GF-D8 (cell line): ENCODE measurements at places on chromosomes 2 and 18.

DNA sequence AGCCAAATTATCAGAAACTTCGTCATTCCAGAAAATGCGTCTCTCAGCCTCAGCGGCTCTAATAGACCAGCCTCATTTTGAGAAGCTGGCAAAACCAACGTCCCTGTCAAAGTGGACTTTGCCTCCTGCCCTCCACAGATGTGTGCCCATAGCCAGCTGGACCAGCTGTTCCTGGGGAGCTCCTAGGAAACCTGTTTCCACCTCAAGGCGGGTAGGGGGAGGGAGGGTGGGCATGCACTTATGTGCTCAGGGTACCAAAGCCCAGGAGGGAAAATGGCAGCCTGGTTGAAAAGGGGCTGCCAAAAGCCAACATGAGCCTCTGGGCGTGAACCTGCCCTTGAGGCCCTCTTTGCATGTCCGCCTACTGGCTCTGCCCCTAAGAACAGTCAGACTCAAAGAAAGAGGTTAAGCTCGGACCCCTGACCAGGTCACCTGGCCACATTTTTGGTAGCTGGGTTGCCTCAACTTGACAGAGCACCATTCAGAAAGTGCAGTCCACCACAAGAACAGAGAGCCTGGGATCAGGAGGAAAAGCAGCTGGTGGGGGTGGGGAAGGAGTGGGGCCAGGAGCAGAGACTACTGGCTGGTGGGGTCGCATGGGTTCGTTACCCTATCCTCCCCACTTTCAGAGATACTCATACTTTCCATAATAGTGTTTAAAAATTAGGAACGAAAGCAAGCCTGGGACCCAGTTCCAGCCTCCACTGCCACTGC, 3.5 kb downstream of the PER2 start:
- no peak for DNase-seq

DNA sequence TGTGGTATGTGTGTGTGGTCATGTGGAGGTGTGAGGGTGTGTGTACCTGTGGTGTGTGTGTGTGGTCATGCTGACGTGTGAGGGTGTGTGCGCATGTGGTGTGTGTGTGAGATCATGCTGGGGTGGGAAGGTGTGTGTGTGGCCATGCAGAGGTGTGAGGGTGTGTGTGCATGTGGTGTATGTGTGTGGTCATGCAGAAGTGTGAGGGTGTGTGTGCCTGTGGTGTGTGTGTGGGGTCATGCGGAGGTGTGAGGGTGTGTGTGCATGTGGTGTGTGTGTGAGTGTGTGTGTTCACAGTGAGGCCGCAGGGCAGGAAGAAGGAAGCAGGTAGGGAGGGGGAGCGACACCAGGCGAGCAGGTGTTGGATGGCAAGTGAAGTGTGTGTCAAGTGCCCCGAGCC, 259.0 kb downstream of the LOXHD1 start:
- no peak for DNase-seq

DNA sequence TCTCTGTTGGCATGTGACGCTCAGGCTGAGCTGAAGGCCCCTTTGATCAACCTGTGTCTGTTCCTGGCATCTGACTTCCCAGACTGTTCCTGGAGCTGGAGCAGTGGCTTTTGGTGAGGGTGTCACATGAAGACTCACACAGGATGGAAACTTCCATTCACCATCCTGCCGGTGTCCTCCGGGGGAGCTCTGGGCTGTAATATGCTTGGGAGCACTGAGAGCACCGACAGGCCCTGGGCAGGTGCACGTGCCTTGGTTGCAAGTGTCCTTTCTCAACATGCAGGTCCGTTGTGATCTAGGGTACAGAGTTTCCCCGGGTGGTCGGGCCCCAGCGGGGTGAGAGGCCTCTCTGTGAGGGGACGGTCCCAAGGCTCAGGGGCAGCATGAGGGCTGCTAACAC, 24.8 kb upstream of the GBX2 start:
- DNase-seq = no peak

DNA sequence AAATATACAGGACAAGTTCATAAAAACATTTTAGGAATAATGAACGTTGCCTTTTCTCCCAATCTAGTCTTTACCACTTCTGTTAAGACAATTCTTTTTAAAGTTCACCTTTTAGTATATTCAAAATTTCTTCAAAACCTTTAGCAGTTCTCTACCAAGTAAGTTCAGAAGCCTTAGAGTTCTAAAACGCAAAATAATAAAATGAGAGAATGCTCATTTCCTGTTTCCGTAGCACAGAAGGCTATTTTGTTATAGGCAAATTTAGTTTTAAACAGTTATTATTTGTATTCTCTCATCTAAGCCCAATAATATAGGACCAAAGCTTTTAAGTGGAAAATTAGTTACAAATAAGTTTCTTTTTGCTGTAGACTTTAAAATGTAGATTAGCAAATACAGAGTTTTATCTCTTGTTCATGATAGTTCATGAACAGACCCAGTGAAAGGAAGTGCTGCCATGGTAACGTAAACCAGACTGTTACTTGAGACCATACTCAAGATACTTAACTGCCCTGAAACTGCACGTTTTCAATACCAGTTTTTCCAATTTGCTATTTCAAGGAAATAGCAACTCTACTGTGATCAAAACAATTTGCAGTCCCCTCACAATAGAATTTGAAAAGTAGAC, 173.1 kb upstream of the STON1 start:
- DNase-seq = peak; percentile 69

- DNase-seq = no peak
Observed at GRCh38 chr2:168060986-168061750, 186.2 kb downstream of the STK39 start.

DNA sequence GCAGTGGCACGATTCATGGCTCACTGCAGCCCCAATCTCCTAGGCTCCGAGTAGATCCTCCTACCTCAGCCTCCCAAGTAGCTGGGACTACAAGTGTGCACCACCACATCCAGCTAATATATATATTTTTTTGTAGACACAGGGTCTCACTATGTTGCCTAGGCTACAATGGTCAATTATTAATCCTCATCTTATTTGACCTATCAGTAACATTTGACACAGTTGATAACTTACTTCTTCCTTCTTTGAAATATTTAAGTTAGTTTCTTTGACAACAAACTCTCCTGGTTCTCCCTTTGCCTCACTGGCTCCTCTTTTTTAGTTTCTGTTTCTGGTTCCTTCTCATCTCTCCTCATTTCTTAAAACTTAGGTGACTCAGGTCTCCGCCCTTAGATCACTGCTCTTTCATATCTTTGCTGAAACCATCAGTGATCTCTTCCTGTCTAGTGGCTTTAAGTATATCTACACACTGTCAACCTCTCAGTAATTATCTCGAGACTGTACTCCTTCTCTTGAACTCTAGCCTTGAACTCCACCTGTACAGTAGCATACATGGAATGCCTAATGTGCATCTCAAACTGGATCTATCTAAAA, 11.5 kb downstream of the PGAP1 start:
- DNase-seq = no peak

DNA sequence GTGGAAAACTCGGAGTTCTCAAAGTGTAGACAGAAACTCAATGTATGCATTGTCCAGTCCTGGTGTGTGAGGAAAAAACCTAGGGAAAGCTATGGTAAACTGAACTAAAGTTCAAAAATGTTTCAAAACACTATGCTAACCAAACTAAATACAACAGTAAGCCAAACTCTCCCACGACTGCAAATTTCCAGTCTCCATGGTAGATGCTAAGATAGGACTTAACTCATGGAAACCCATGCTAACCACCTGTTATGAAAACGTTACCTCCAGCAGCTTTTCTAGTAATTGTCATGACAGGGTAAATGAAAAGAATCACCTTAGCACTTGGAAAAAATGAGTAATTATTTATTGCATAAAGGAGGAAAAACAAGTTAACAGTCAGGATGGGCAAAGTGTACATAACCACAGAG, 135.7 kb upstream of the EPC2 start:
- DNase-seq = no peak

GRCh38 chr2:216911008-216911407, 51.1 kb upstream of the TNP1 start:
- no peak for DNase-seq

DNA sequence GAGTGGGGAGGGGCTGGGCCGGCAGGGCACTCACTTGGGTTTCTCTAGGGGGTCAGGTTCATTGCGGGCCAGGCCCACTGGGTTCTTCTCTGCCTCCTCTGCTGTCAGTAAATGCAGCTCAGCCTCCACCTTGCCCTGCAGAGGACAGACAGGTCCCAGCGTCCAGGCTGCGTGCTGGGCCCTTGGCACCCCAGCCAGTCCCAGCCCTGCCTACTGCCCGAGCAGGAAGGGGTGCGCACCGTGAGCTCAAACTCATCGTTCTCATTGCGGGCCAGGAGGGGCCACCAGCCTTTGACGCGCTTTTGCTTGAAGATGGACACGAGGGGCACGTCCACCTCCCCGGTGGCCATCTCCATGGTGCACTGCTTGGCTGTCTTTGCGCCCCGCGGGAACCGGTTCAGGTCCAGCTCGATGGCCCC, 17.3 kb downstream of the OTOF start:
- no peak for DNase-seq

DNA sequence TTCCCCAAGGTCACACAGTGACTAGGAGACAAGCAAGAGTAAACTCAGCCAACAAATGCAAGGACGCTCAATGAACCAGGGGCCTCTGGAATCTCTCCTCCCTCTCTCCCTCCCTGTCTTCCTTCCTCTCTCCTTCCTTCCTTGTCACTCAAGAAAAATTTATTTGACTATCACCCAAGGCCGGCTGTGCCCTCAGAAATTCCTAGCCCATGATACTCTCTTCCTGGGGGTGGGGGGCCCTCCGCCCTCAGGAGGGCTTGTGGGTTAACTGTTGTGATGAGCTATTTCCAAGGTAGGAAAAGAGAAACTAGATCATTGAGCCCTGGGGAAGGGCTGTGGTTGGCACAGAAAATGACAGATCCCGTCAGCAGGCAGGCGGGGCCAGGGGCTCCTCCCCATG, 21.7 kb downstream of the INHBB start:
- no peak for DNase-seq

GRCh38 chr2:25654801-25655200, 18.6 kb downstream of the DTNB start:
- DNase-seq = no peak

- DNase-seq = no peak
Observed at GRCh38 chr18:36650906-36651305, 177.9 kb downstream of the TPGS2 start.

DNA sequence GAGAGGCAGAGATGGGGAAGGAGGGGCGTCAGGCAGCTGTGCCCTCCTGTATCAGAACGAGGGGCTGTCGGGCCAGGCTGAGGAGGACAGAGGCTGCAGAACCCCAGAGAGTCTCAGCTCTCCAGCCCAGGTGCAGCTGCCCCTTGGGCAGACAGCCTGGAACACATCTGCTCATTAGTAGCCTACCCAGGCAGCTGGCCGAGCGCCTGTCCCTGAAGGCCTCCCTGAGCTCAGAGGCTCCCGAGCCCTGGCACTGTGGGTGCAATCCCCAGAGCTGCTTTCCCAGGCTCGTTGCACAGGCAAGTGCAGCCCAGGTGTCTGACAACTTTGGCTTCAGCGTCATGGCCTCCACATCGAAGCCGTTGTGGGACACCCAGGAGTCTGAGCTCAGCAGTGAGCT, 13.1 kb upstream of the TMEM185B start:
- DNase-seq = no peak

GRCh38 chr2:18422432-18423165, 137.9 kb downstream of the RDH14 start:
- no peak for DNase-seq

- no peak for DNase-seq
Observed at GRCh38 chr2:626491-627339, 50.5 kb downstream of the TMEM18 start.

DNA sequence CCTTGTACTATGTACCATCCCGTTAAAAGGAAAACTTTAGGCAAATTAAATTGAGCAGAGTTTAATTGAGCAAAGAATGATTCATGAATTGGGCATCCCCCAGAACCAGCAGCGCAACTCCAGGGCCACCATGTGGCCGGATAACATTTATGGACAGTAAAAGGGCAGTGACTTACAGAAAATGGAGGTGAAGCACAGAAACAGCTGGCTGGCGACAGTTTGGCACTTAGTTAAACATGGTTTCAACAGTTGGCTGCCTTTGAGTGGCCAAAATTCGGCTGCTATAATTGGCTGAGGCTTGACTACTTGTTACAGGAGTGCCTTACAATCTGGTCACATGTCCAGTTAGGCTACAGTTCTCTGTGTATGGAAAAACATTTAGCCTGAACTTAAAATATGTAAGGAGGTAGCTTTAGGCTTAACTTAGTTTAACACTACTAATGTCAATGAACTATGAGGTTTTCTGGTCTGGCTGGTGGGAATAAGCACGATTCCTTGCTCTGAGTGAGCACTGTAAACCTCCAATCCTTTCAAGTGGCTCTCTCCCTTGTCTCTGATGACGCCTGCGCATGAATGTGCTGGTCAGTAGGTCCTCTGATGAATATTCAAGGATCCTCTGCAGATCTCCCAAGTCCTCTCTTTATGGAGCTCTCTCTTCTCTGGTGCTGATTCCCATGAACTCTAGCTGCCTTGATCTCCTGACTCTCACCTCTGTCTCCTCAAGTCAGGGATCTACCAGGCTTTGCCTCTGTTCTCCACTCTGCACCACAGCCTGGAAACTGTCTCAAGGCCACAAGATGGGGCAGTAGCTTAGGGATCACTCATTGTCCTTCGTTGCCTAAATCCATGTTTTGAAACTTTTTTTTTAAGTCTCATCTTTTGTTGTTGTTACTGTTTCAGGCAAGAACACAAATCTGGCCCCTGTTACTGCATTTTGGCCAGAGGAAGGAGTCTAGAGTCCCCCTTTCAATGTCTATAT, 24.4 kb upstream of the RAB31 start:
- DNase-seq = peak; percentile 82

DNA sequence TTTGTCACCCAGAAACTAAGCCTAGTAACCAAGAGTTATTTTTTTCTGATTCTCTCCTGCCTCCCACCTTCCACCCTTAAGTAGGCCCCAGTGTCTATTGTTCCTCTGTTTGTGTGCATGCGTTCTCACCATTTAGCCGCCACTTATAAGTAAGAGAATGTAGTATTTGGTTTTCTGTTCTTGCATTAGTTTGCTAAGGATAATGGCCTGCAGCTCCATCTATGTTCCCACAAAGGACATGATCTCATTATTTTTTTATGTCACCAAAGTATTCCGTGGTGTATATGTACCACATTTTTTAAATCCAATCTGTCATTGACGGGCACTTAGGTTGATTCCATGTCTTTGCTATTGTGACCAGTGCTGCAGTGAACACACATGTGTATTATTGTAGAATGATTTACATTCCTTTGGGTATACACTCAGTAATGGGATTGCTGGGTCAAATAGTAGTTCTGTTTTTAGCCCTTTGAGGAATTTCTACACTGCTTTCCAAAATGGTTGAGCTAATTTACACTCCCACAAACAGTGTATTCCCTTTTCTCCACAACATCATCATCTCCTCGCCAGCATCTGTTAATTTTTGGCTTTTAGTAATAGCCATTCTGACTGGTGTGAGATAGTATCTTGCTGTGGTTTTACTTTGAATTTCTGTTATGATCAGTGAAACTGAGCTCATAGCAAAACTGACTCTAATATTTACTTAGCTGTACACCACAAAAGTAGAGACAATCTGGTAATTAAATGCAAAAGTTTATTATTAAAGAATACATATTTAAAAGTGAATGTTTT, 660.1 kb upstream of the SLC8A1 start:
- no peak for DNase-seq

DNA sequence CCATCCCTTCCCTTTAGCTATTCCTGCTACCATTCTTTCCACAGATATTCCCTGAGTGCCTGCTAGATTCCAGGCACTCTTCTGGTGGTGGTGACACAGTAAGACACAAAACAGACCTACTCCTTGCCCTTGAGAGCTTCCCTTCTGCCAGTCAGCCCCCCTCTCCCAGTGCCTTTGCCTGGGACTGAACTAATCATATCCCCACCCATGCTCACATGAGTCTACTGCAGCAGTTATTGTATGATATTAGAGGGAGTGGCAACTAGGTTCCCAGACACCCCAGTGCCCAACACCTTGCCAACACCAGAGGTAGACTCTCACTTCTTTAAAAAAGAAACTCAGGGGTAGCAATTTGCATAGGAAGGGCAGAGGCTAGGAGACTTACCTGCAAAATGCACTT, 7.2 kb upstream of the LBH start:
- no peak for DNase-seq
